Ovary (tissue), 10 donors: ENCODE measurements at places on chromosomes 2 and 18. TPM values are rescaled to one million over a fixed set of nuclear protein-coding genes. Genes with fewer than 3 reads are reported as not detected.

DNA sequence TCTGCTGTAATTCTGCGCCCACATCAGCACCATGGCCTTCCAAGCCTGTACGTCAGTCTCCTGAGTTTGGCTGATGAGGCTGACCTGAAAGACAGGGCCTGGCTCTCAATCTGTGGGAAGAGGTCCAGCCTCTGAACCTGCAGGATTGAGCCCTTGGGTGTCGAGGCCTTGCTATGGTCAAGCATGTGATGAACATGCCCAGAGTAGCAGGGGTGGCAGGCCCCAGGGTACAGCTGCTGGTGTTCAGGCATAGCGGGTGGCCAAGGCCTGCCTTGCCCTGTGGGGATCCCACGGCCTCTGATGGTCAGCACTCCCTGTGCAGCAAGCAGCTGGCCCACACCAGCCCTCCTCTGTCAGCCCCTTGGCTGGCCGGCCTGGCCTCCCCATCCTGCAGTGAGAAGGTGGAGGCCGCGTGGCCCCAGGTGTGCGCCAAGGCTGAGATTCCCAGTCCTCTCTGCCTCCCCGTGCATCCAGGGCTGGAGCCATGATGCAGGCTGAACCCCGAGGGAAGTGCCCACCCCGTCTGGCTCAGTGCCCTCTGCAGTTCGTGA, 298.4 kb downstream of the NDUFA10 start:
- DNase-seq = no peak

GRCh38 chr2:137192366-137193310, 427.3 kb downstream of the THSD7B start:
- no peak for DNase-seq

- no peak for DNase-seq
Measured at GRCh38 chr2:97718051-97718882, 4.9 kb downstream of the ZAP70 start.

DNA sequence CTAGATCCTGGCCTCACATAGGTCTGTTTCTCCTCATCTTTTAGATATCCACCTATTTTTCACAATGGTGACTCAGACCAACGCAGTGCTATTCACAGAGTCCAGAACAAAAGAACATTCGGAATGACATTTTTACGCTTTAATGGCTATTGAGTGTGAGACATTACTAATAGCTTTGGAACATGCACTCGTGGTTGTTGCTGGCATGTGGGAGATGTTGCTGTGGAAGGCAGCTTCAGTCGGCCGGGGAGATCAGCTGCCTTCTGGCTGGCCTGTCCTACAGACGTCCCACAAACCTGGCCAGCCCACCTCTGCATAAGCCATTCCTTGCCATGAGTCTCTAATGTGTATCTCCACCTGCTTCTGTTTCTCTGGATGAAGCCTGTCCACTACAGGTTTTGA, 3.4 kb downstream of the MBP start:
- no peak for DNase-seq

- no peak for DNase-seq
Measured at GRCh38 chr18:73007195-73007914, 139.6 kb upstream of the NETO1 start.

- no peak for DNase-seq
Measured at GRCh38 chr2:28676152-28676835, 75.3 kb upstream of the PPP1CB start.

GRCh38 chr18:11020877-11021414, 128.4 kb downstream of the PIEZO2 start:
- DNase-seq = no peak

DNA sequence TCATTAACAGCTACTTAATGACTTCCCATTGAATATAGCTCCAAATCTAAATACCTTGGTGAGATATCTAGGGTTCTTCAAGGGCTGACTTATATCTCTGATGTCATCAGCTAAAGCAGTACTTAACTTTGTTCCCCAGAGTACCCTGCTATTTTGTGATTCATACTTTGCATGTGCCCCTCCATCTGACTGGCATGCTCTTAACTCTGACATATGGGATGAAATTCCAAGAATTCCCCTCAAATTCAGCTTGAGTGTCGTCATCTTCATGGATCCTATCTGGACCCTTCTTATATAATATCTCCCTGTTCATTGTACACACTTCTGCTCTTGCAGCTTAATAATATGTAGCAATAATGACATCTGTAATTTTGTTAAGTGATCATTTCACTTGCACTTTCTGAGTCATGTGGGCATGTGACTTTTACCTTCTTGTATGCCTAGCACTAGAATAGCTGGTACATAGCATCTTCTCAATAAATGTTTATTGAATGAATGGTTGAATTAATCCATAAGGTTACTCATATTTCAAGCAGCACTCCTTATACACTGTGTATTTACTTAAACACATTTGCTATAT, 172.9 kb downstream of the WDR7 start:
- no peak for DNase-seq

DNA sequence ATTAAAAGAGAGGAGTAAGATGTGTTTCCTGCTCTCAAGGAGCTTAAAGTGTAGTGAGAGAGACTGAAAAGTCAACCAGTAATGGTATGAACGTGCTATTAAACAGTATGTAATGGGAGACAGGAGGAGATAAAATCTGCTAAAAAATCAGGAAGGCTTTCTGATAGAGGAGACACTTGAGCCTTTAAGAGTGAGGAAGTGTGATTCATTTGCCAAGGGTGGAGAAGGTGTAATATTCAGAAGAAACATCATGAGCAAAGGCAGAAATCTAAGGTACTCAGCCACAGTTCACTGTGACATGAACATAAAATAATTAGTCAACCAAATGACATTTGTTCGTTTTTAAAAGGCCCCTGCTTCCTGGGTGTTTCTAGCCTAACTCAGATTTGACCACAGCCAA, 137.8 kb upstream of the SKOR2 start:
- no peak for DNase-seq

DNA sequence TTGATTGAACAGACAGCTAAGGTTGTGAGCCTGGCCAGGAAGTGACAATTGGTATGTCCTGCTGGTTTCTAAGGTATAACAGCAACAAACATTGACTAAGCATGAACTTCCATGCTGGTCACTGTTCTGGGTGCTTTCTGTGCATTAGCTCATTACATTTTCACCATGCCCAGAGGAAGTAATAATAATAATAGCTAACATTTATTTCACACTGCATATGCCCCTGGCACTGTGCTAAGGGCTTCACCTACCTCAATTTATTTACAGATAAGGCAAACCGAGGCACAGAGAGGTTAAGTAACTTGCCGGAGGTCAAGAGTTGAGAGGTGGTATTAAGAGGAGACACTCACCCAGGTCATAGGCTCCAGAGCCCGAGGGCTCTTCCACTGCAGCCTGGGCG, 113.6 kb downstream of the PDCL3 start:
- DNase-seq = no peak

- DNase-seq = no peak
Measured at GRCh38 chr2:43345391-43345813, 119.0 kb upstream of the ZFP36L2 start.

DNA sequence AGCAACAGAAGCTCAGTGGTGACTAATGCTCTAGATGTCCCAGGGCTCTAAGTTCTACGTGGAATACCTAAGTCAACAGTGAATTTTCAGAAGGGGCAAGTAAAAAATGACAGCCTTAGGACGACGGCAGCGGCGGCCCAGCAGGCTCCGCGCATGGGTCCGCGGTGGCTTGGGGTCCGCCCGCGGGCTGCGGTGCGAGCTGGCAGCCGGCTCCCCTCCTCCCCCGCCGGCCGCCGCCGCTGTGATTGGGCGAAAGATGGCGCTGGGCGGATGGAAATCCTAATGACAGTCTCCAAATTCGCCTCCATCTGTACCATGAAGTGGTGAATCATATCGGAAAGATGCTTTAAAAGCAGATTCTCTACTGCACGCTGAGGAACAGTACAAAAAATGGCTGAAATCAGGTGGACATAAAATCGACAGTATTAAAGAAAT, 74.7 kb downstream of the HNRNPLL start:
- DNase-seq = peak; percentile 51

DNA sequence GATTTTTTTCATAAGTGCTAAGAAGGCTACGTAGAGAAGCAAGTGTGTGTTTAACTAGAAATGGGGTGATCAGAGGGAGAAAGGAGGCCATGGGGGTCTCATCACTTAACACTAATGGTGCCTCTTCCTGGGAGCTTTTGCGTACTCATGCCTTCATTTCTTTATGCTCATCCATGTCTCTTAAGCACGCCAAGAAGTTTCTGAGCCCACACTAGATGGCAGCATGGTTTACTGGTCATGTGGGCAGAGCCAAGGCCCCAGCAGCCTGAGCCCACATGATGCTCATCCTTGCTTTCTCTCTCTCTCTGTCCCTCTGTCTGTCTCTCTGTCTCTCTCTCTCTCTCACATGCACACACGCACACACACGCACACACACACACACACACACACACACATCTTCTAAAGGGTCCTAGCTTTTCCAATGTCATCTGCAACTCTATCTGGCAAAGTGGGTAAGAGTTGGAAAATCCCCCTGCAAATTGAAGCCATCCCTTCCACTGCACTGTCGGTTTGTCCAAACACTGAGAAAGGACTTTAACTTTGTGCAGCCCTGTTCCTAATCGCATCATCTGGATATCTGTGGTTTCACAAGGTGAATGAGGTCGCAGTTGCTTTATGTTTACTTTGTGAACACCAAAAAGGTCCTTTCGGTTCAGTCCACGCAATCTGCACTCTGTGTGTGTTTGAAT, 137.1 kb upstream of the CCDC68 start:
- DNase-seq = peak; percentile 13

DNA sequence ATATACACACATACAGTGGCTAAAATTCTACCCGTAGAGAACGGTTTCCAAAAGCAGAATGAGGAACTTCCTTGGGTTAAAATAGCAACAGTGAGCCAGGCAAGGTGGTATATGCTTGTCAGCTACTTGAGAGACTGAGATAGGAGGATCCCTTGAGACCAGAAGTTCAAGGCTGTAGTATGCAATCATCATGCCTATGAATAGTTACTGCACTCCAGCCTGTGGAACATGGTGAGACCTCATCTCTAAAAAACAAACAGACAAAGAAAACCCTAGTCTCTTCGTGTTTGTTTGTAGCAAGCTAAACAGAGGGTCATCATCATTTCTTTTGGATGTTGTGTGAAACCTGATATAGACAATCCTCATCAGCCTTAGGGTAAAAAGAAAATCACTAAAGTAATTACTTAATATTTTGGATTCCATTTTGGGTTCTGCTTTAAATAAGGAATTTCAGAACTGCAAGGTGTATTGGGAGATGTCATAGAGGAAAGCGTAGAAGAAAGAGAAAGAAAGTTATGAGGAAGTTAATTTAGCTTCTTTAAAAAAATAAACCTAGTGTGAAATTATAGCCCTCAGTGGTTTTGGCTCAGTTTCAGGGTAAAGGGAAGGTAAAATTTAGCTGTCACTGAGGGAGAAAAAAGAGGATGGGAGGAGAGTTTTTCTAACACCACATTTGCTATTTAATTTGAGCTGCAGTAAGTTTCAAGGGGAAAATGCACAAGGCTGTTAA, 46.5 kb downstream of the PLEK start:
- DNase-seq = no peak

DNA sequence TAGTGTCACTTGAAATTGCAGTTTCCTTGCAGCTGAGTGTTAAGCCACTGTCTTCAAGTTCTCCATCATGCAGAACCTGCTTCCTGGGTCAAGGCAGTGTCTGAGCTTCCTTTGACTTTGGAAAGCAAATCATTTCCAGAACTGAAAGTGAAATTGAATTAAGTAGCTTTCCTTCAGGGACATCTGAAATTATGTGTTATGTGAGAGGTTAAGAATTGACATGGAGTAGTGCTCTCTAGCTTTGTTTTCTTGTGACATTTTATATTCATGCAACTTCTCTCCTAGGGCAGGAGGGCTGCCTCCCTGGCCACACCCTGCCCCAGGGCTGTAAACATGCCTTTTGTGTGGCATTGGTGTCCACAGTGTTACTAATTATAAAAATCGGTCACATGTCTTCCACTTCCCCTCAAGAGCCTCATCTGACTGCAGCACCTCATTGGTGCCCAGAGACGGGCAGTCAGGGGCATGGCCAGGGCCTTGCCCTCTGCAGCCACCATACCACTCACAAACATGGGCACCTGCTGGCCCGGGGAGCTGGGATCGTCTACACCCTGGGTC, 14.4 kb downstream of the RAB12 start:
- DNase-seq = no peak

GRCh38 chr2:98308068-98308467, 38.2 kb upstream of the CNGA3 start:
- no peak for DNase-seq

DNA sequence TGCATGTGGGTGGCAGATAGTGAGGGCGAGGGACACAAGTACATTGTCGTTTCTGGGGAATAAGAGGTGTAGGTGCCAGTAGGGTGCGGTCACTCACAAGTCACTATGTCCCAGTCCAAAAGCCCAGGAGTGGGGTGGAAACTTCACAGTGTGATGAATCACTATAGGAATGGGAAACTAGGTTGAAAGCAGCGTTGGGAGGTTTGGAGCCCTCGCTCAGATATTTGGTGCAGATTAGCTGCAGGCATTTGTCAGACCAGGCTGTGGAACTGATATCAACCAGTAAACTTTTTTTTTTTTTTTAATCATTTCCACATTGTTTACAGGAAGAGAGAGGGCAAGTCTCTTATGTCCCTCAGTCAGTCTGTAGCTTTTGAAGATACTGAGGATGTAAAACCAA, 121.8 kb downstream of the CERS6 start:
- DNase-seq = no peak

- DNase-seq = no peak
Measured at GRCh38 chr2:120384486-120385354, 38.8 kb downstream of the INHBB start.

GRCh38 chr2:164054651-164055050, 318.8 kb upstream of the FIGN start:
- DNase-seq = no peak

- no peak for DNase-seq
Measured at GRCh38 chr2:205936446-205936845, 149.5 kb downstream of the INO80D start.

GRCh38 chr2:238159661-238160205, 963 bp downstream of the ERFE start:
- peak; percentile 15 for DNase-seq

- no peak for DNase-seq
Measured at GRCh38 chr18:49708662-49709346, 104.5 kb downstream of the ACAA2 start.

GRCh38 chr2:3051266-3051665, 326.4 kb downstream of the EIPR1 start:
- DNase-seq = no peak

GRCh38 chr2:171550613-171551012, 28.3 kb downstream of the CYBRD1 start:
- DNase-seq = no peak

Gene GALNT5
- total RNA-seq = not detected

Gene ASB18
- not detected for total RNA-seq

Gene PIEZO2
- 3.0 TPM for total RNA-seq

Gene PNO1
- total RNA-seq = 11.7 TPM

Gene AOX1
- 67.2 TPM for total RNA-seq

Gene ALPI
- 0.72 TPM for total RNA-seq

Gene KANSL1L
- total RNA-seq = 47.1 TPM

Gene CRYGD
- total RNA-seq = 2.4 TPM

Gene KDSR
- 25.8 TPM for total RNA-seq

Gene AQP12A
- total RNA-seq = not detected

Gene VIT
- total RNA-seq = 19.6 TPM

Gene CYP26B1
- total RNA-seq = 9.6 TPM

Gene BCL11A
- total RNA-seq = not detected
